ENCODE measurements at places on chromosomes 6 and 20.

DNA sequence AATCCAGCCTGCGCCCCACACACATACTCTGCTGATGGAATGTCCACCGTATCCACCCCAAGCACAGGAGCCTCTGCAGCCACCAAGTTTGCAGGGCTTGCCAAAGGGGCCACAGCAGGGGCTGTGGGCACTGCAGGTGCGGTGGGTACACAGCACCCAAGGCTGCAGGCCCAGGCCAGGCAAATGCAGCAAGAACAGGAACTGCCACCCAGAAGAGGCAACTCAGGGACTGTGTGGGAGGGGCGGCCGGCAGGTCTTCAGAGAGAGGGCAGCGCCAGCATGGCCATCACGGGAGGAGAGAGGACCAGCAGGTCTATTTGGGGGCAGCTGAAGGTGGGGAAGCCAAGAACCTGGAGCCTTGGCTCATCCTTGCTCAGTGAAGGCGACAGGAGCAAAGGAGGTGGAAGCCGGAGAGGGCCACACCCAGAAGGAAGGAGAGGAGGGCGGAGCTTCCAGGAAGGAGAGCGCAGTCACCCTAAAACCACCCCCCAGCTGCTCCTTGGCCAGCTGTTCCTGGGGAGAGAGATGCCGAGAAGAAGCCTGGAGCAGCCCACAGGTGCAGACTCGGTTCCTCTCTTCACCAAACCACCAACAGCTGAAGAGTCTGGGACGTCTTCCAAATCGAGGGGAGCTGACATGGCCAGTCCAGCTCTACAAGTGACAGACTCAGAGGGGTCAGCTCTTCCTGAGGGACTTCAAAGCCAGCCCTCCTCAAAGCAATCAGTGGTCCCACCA, 265.1 kb upstream of the CDYL start:
- DNase-seq: no peak

DNA sequence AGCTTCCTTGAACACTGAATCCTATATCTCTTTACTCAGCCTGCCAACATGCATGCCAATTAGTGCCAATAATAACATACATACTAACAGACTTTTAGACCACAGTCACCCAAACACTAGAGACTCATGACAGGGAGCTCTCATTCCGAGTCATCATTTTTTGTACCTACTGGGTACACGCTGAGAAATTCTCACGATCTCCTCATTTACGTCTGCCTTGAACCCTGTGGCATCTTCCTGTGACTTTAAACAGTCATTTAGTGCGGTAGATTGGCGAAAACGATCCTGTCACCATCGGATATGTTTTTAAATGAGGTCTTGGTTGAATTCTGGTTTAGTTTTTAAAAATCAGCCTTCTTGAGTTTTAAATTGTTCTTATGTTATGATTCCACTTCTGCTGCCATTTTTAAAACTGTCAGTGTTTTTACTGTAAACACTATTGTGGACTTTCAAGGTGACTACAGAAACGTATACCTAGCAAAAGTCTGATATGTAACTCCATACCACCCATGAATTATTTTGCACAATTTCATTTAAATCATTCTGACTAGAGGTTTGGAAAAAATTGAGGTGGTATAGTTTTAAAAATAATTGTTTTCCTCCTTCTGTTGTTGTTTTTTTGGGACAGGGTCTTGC, 275.4 kb downstream of the TSHZ2 start:
- no peak for DNase-seq

DNA sequence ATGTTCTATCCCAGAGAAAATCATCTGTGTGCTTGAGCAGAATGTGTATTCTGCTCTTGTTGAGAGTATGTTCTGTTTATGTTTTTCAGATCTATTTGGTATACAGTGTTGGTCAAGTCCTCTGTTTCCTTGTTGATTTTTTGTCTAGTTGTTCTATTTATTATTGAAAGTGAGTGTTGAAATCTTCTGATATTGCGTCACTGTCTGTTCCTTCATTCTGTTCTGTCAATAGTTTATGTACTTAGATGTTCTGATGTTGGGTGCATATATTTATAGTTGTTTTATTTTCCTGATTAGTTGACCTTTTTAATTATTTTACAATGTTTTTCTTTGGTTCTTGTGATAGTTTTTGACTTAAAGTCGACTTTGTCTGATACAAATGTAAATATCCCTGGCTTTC, 458.7 kb upstream of the HSF2 start:
- DNase-seq: no peak

GRCh38 chr20:57654998-57655808, 35.0 kb upstream of the ZBP1 start:
- no peak for DNase-seq

GRCh38 chr6:1763404-1763803, 153.7 kb downstream of the FOXC1 start:
- DNase-seq: no peak

DNA sequence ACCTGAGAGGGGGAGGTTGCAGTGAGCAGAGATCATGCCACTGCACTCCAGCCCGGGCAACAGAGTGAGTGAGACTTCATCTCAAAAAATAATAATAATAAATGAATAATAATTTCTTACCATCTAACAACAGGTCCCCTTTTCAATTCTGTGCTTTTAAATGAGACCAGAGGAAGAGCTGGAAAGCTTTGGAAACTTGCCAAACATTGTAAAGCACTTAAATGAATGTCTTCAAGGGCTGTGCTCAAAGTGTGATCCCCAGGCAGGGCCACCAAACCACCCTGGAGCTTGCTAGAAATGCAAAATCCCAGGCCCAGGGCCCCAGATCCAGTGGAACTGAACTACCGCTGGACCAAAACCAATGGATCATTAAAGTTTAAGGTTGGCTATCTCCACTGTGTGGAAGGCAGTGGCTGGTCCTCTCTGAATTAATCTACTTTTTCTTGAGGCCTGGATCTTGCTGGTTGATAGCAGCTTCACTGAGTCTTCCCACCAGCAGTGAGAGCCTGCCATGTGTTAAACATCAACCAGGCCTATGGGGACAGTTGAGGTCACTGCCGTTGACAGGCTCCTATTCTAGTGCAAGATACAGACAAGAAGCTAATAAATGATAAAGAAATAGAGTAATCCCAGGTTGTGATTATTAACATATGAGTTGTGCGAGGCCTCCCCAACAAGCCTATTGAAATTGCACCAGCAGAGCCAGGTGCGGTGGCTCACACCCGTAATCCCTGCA, 23.7 kb upstream of the TFAP2C start:
- DNase-seq: no peak

GRCh38 chr20:58711266-58712051, 18.9 kb downstream of the NPEPL1 start:
- no peak for DNase-seq

All from NCI-H1105 (cell line).